Stimulated activated CD4-positive, alpha-beta T cell treated with anti-CD3 and anti-CD28 coated beads, Interleukin-1b, Interleukin-23, amount 100 ng/mL, for 1 hour (primary cell): ENCODE measurements at places on chromosomes 4 and X.

DNA sequence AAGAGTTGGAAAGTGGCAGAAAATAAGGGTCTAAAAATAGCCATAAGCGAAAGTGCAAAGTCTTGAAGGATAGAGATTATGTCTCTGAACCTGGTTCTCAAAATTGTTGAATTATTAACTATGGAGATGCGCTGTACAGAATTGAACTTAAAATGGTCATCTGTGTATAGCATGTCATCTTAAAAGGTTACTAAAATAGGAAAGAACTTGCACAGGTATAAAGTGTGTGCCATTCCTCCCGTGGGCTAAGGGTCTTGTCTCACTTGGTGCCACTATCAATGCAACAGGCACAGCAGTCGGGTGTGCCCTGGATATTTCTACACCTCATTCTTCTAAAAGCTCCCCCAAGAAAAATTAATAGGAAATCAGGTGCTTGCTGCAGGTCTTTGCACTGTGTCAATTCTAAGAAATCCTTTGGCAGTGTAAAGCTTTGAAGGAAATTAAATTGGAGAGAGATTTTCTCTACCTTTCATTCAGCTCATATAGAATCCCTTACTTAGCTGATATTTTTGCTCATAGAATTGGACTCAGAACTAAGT lies 2.4 kb downstream of the SORBS2 start:
- DNase-seq, result no peak

DNA sequence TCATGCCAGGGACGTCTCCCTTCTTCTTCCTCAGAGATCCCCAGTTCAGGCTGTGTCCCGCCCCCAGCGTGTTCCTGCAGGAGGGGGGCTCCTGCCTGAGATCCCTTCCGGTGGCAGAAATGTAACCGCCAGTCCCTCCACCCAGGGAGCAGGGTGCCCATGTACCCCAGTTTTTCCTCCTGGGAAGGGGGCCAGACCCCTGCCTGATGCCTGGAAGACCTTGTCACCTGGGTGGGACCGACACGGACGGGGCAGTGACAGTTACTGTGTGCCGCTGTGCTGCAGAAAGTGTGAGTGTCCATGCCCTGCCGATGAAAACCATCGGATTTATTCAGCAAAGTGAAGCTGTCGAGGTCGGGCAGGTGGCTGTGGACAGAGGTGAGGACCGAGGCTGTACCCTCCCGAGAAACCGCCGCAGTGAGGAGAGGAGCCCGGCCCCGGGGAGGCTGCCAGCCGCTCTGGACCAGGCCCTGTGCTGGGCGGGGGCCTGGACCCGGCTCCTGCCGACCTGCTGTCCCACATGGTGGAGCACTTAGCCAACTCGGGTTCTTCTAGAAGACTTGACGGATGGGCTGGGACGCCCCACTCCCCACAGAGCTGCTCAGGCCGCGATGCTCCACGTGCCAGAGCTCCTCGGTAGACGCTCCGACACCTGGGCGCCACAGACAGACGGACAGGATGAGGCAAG lies 36.7 kb upstream of the HMX1 start:
- no peak for DNase-seq

- DNase-seq, result no peak
Observed at GRCh38 chr4:186203406-186203805, 12.0 kb downstream of the CYP4V2 start.

- DNase-seq, result no peak
Observed at GRCh38 chr4:94798808-94799207, 41.1 kb downstream of the BMPR1B start.

DNA sequence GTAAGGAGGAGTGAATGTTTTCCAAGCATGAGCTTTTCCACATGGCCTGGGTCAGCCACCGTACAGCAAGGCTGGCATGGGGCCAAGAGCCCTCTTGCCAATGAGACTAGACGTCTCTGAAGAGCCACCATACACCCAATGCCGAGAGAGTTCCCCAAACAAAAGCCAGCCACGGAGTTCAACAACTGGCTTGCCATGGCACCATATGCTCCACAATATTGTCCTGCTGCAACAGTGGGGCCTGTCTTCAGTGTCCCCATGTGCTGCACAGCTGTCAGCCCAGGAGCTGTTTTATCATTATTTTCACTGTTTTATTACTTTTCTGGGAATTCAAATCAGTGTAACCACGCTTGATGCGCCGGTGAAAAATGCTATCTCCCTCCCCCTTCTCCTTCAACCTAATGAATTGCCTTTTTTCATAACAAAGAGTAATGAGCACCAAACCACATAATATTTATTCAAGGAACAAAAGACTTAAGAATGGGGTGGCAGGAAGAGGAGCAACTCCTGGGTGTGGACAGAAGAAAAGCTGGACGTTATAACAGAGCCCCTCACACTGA lies 18.4 kb downstream of the MAML3 start:
- DNase-seq, result no peak
